ENCODE measurements at places on chromosomes 3 and 15.

DNA sequence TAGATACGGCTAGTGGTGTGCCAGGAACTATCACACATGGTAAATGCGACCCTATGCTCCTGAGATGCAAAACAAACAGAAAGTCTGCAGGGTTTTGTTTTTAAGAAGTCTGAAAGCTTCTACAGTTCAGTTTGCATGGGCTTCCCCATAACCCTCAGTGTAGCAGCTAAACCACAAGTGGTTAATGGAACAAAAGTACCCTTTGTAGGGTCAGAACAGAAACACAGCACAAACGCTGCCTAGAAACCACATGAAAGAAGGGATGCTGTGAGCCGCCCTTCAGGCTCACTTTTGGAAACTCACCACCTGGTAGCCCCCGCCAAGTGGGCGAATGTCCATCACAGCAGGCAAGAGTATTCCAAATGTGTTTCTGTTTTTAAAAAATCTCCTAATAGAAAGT lies 46.2 kb downstream of the CTDSPL start:
- no peak for DNase-seq

DNA sequence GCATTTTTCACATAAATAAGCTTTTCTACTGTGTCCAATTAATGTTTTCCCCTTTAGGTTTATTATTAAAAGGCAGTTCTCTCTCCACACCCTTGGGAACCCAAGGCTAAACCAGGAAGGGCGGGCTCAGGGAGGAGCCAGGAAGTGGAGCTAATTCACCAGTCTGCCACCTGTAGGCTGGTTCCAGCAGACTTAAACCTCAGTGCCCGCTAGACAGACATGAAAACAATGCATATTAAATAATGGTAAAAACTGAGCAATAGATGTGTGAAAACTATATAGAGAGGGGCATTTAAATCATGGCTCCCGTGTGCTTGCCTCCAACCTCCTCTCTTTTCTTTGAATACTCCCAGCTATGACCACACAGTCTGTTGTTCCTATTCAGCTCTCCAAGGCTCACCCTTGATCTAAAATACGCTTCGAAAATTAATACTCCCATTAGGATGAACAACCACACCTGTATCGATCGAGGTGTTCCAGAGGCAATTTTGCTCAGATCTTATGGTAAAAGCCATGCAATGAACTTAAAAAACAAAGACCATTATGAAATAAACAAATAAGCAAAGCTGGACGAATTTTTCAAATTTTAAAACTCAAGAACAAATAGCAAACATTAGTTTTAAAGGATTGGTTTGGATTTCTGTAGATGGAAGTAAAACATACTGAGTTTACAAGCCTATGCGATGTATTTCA lies 253.3 kb downstream of the TJP1 start:
- DNase-seq = no peak

DNA sequence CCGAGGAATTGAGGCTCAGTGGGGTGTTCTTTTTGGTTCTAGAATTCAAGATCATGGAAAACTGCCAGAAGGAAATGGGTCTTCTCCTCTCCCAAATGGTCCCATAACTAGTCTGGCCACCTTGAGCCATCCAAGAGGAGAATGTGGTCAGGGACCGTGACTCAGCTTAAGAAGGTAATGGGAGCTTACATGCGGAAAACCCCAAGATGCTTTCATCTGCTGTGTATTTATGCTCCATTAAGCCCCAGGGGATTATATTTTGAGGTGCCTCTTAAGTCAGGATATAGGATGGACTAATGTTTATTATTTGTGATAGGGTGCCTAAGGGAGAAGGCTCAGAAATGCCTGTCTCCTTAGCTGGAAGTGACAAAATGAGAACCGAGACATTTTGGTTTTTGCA lies 39.2 kb upstream of the DLG1 start:
- DNase-seq = no peak

DNA sequence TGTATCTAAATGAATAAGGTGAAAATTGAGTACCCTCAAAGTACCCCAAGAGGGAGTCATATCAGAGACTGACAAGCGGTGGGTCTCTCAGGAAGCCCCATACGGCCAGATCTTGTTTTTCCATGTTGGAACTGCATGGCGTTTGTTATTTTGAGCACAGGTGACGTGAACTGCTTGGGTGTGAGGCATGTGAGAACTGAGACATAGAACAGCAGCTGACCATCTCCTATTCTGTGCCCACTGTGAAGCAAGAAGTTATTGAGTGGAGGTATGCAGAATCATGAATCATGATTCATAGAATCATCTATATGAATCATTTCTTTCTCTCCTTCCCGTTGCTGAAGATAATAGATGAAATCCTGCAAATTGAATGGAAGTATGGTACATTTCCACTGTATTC lies 4.6 kb downstream of the VPS8 start:
- no peak for DNase-seq

- no peak for DNase-seq
Measured at GRCh38 chr15:89669309-89669865, 9.8 kb downstream of the PLIN1 start.

DNA sequence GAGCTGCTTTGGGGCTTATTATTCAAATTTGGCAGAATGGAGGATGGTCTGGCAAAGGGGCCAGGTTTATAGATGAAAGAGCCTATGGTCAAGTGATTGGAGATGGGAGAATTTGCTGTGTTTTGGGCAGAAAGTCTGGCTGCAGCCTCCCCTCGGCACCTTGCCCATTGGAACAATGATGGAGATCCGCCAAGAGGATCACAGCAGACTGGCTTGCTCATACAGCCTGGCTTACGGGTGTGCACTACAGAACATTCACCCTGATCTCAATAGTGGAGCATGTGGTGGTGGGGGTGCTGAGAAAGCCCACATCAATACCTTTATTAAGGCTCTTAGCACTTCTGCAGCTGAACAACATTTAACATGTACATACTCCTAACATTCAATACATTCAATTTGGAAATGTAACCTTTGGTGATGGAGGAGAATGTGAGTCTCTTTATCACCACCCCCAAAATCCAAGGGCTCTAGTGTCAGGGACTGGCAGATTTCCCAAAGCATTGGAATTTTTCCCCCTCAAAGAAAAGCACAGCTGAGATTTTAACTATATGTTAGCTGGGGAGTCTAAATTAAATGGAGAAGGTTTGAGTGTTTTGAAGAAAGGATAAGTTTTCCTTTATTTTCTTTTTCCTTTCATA lies 118.4 kb upstream of the TMC3 start:
- DNase-seq = no peak

- DNase-seq = no peak
Measured at GRCh38 chr3:60053526-60054265, 1003.9 kb upstream of the CFAP20DC start.

GRCh38 chr3:66816090-66816761 lies 181.9 kb upstream of the KBTBD8 start:
- DNase-seq = no peak

DNA sequence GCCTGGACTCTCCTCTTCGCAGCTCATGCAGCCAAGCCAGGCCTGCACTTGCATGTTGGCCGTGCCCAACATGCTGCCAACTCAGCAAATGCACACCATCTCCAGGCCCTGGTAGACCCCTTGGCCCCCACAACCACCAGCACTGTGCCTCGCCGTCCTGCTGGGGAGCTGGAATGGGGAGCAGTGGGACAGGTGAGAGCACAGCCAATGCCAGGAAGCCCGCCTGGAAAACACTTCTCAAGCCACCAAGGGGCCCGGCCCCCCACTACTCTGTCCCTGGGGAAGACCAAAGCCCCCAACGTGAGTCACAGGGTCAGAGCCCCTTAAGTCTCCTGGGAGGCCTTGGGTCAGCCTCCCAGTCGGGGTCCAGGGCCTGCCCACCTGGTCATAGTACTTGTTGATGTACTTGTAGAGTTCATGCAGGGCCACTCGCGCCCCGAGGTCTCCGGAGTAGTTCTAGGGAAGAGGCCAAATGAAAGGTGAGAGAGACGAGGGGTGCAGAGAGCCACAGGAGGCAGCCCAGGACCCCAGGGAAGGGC lies 24.5 kb downstream of the PLXNB1 start:
- no peak for DNase-seq

- no peak for DNase-seq
Measured at GRCh38 chr15:49063402-49064280, 17.4 kb upstream of the SECISBP2L start.

DNA sequence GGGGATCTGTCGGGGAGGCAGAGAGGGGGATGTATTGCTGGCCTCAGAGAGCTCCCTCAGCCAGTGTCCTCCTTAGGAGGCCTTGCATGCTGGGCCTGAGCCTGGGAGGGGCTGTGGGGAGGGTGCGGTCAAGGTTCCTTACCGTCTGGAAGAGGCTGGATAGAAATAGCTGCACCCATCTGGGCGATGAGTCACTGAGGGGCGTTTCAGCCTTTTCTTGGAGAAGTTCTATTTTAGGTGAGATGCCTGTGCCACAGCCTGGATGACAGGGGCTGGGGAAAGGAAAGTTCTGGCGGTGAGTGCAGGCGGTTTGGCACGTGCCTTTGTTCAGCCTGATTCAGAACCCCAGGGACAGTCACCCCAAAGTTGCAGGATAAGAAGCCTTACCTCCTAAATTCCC lies 35.7 kb upstream of the APEH start:
- no peak for DNase-seq

DNA sequence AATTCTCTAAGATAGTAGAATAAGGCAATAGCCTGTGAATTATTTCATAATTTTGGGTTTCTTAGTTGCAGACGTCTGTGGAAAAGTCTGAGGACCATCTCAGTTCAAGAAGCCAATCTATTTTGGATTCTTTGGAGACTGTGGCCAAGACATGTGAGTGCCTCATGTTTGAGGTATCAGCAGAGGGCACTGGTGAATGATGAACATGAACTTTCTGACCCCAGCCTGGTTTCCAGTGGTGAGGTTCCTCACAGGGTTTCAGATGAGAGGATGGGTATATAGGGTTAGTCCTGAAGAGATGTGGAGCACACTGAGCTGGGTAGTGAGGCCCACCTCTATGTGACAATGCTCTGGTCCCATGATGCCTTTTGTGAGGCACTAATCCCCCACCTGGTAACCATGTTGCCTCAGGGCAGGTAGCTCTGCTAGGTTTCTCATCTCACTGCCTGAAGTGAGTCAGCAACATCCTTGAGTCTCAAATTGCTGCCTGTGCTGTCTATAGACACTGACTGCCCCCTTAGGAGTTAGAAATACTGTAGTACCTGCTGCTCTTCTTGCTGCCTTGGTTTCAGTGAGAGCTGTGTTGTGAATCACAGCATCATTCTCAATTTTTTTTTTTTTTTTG lies 32.3 kb downstream of the C3orf62 start:
- DNase-seq = no peak
